ENCODE measurements at places on chromosomes 16 and 17.

DNA sequence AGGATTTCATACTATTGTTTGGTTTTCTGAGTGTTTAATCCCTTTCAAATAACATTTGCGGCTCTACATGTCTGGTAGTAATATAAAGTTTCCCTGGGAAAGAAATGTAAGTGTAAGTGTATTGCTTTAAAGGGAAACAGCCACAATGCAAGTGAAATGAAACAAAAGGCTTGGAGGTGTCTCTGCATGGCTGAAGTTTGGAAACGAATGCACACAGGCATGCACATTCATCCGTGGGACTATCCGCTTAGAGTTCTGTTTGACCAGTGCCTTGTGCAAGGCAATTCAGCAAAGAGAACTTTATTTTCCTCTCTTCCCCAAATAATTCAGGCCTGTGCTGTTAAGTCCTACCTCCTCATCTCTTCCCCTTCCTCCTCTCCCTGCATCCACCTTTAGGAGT lies 56.1 kb upstream of the MRTFB start:
- no peak for DNase-seq

DNA sequence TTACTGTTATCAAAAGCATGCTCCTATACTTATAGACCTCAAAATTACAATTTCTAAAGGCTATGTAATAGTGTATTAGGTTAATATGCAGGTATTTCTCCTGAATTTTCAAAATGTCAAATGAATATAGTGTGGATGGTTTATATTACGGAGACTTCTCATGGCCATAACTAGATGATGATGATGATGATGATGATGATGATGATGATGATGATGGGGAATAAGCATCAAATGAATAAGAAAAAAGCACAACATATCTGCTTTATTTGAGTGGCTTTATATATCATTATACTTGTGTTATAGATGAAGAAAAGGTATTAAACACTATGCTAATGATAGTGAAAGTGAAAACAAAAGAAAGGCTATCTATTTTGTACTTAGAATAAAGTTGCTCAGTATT lies 53.9 kb downstream of the CDC27 start:
- DNase-seq = no peak

DNA sequence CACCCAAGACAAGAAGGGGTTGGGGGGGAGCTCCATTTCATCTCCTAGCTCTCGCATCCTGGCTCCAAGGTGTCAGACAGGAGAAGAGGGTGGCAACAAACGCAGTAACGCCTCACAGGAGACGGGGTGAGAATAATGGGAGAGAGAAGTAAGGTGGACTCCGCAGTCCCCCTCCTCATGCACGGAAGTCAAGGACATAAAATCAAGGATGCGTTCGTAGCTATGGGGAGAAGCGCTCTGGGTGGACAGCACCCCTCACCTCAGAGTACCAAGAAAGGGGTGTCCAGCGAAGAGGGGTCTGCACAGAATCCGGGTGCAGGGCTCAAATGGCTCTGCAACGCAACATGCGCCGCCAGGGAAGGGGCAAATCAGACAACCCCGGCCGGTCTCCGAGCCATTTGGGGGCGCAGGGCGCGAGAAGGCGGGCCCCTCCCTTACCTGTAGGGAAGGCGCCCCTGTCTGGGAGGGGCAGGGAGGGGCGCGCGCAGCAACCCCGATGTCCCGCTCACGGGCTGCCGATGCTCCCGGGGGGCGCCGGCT lies 555 bp downstream of the HDAC5 start:
- no peak for DNase-seq

DNA sequence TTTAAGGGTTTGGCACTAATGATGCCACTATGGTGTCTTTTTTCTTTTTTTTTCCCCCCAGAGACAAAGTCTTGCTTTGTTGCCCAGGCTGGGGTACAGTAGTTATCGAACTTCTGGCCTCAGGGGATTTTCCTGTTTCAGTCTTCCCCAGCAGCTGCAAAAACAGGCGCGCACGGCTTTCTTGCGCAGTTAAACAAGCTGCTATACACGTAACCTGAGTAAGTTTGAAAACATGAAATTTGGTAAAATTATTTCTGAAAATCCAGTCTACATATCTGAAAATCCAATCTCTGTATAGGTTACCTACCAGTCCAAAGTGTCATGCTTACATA lies 11.8 kb downstream of the TEX14 start:
- DNase-seq = no peak

DNA sequence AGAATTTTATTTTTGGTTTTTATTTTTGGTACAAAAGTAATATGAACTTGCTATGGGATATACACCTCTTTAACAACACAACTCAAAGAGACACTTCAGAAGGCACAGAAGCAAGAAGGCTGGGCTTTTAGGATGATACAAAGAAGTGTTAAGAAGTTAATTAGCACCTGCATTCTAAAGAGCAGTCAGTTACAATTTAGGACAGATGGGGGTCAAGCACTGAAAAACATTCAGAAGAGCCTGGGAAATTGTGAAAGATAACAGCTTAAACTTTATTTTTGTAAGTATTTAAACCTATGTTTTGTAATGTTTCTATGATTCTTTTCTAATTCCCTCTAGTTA lies 163.5 kb downstream of the CDH8 start:
- no peak for DNase-seq

- no peak for DNase-seq
Observed at GRCh38 chr17:39115135-39115534, 36.3 kb downstream of the PLXDC1 start.

DNA sequence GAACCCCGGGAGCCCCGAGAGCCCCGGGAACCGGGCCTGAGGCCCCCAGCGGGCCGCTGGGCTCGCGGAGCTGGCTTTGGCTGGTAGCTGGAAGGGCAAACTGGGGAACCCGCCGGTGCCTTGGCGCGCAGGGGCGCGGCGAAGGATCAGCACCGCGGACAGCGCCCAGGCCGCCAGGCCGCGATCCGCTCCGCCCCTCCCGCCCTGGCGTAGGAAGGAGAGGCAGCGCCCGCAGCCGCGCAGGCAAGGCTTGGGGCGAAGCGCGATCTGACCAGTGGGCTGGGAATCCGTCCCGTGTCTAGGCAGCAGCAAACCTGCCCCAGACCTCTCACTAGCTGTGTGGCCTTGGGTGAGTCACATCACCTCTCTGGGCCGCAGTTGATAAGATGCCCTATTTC lies 331 bp upstream of the CCDC92B start:
- DNase-seq = peak; percentile 83

DNA sequence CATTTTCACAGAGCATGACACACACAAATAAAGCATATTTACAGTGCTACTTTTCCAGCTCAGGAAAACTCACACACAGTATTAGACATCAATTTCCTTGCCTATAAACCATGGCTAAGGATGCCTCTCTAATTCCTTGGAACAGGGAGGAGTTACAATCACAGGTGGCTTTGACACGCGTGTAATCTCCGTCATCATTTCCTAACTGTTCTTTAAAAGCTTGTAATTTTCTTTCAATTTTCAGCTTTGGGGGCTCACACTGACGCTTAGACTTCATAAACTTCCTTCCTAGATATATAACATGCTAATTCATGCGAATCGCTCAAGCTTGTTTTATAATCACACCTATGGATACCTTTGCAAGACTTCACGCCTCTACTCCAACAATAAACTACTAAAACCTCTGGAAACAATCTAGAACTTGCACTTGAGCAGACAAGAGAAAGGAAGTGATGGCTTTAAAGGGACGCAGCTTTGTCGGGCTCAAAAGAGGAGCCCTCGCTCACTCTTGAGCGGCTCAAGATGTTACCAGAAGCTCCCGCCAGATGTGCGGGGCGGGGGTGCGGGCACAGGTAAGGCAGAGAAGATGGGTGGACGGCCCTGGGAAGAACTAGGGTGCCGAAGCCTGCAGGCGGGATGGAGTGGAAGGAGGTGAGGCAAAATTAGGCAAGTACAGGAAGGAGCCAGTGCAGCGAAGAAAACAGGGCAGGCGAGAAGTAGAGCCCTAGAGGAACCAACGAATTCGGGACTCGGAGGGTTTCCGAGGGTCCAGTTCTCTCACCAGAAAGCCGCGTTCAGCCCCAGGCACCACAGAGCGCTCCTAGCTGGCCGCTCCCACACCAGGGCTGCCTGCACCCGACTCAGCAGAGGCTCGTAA lies 631 bp downstream of the RETREG3 start:
- no peak for DNase-seq
